GM10248 (cell line): ENCODE measurements at places on chromosomes 3 and 15.

DNA sequence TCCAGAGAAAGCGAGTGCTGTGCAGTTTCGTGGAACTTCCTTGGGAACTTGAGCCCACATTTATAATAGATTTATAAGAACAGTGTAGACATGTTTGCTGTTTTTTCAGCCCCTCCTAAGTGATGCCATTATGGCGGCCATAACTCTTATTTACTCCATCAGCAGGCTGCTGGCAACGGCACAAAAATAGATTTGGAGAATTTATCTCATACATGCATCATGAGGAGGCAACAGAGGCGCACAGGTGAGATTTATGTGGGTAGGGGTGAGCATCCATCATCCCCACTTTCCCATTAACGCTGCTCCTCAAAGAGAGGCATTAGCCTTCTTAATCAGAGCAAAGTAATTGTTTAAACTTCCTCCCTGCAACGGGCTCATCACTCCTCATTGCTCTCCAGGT, 182.5 kb downstream of the RAB11A start:
- DNase-seq = no peak

GRCh38 chr3:145981056-145981455, 179.9 kb downstream of the PLOD2 start:
- no peak for DNase-seq

- no peak for DNase-seq
Measured at GRCh38 chr3:65996589-65996988, 42.1 kb downstream of the MAGI1 start.

GRCh38 chr3:134641671-134642300, 9.0 kb downstream of the KY start:
- no peak for DNase-seq

DNA sequence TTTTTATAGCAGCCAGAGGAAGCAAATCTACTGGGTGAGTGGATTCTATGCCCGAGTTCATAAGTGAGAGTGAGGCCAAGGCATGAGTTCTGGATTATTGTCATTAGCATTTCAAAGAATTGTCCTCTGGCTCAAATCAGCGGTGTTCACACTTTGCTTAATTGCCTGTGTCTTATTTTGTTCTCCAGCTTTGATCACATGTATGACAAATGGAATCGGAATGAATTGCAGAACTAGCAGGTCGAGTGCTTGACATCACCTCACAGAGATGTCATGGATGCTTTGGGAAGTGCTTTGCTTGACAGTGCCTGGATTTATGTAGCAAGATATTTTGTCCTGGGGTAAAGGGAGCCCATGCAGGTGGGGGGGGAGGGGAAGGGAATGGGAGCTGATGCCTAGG, 68.0 kb downstream of the SH3GL3 start:
- no peak for DNase-seq
